MM.1S (cell line): ENCODE measurements at places on chromosomes 12 and 14.

DNA sequence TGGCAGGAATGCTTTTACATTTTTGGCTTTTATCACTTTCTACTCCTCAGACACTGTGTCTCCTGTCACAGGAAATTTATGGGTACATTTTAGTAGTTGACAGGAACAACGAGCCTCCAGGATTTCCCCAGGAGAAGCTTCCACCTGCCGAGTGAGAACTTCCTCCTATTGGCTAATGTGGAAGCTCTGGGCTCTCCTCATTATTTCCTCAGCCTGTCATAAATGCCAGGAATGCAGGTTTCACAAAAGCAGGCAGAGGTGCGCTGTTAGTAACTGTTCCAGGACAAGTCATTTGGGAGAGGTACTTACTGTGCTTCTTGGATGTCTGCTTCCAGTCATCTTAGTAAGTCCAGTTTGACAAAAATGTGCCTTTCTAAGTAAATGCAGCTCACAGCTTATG, 19.1 kb upstream of the DCP1B start:
- no peak for DNase-seq

GRCh38 chr14:22007784-22008412, 334.3 kb upstream of the OR4E1 start:
- DNase-seq: no peak

DNA sequence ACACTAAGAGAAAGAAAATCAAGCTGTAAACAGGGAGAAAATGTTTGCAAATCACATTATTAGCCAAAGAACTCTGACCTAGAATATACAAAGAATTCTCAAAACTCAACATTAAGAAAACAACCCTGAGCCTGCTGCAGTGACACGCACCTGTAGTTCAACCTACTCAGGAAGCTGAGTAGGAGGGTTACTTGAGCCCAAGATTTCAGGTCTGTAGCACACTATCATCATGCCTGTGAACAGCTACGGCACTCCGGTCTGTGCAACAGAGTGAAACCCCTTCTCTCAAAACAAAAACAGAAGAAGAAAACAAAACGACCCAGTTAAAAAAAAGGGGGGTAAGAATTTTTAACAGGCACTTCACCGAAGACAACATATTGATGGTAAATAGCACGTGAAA, 20.8 kb downstream of the SAV1 start:
- peak; percentile 42 for DNase-seq

- no peak for DNase-seq
Measured at GRCh38 chr14:27184427-27184826, 586.6 kb upstream of the NOVA1 start.

DNA sequence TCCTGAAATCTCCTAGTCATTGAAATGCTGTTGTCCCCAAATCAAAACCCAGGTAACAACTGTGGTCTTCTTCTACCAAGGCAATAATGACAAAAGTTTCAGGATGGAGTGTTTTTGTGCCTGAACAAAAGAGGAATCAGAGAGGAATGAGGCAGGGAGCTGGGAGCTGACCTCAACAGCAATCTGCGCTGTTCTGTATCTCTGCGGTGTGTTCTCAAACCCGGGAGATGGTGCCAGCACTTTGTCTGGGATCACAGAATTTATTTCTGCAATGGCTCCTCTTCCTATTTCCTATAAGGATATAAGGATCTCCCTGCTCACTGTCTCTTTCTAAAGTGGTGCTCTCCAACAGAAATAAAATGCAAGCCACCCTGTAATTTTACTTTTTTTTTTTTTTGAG, 449 bp upstream of the GLT8D2 start:
- DNase-seq: no peak

GRCh38 chr14:56378475-56378877, 201.1 kb upstream of the TMEM260 start:
- DNase-seq: no peak

GRCh38 chr14:105941226-105942166, 415.1 kb downstream of the TMEM121 start:
- no peak for DNase-seq

DNA sequence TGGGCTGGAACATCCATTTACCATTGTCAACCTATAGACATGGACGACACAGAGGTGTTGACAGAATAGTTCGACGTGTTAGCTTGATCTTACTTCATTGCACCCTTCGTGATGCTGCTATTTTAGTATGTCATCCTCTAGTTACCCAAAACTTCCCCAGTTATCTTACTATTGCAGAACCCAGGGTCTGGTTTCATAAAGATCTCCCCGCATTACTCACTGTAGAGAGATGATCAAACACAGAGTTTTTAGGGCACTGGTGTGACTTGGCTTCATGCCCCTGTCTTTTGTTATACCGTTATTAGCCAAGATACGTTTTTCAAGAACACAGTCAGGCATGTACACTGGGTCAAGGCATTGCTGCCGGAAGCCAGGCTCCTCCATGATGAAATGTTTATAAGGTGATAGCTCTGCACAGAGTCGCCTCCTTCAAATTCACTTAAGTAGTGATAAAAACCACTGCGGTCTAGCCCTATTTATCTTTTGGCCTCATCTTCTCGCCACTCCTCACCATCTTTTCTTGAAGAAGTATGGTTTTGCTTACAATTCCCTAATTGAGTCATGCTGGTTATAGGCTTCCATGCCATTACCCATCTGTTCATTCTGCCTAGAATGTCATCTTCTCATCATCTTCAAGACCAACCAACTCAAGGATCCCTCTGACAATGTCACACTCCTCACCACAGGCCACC, 1127.9 kb downstream of the VRK1 start:
- DNase-seq: no peak

DNA sequence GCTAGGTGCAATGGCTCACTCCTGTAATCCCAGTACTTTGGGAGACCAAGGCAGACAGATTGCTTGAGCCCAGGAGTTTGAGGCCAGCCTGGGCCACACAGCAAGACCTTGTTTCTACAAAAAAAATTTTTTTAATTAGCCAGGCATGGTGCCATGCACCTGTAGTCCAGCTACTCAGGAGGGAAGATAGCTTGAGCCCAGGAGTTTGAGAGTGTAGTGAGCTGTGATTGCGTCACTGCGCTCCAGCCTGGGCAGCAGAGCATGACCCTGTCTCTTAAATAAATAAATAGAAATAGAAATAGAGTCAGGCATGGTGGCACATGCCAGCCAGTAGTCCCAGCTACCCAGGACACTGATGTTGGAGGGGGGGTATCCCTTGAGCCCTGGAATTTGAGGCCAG, 36.7 kb upstream of the CLIP1 start:
- no peak for DNase-seq

GRCh38 chr14:29759521-29760340, 167.9 kb downstream of the PRKD1 start:
- no peak for DNase-seq

DNA sequence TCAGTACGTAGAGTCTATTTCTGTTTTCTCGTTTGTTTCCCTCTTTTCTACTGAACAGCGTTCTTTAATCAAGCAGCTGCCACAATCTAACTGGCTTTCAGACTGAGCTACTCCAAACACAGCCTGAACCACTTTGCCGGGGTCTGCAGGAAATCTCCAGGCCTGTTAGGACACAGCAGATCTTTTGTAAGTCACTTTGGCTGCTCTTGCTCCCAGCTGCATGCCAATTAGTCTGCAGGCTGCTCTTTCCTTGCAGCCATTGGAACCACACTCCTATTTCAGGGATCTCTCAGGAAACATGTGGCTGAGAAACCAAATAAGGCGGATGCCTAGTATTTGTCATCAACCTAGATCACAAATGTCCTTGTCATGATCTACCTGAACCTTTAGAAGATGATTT, 73.6 kb downstream of the TMTC1 start:
- no peak for DNase-seq

DNA sequence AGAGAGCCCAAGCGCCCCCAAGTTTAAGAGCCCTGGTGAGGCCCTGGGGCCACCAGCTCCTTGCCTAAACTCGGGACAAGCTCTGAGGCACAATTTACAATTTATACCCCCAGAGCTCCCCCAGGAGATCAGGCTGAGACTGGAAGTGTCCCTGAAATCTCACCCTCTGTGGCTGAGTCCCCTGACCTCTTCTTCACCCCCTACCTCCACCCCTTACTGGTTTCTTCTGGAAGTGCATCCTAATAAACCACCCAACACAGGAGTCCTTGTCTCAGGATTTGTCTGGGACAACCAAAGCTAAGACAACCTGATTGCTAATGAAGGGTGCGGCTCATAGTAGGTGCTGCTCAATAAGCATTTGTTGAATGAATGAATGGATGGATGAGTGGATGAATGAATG, 206.4 kb downstream of the BCL11B start:
- DNase-seq: no peak

GRCh38 chr14:68806526-68807147, 13.8 kb upstream of the ZFP36L1 start:
- no peak for DNase-seq

GRCh38 chr12:52672321-52672933, 7.8 kb downstream of the KRT1 start:
- DNase-seq: no peak

DNA sequence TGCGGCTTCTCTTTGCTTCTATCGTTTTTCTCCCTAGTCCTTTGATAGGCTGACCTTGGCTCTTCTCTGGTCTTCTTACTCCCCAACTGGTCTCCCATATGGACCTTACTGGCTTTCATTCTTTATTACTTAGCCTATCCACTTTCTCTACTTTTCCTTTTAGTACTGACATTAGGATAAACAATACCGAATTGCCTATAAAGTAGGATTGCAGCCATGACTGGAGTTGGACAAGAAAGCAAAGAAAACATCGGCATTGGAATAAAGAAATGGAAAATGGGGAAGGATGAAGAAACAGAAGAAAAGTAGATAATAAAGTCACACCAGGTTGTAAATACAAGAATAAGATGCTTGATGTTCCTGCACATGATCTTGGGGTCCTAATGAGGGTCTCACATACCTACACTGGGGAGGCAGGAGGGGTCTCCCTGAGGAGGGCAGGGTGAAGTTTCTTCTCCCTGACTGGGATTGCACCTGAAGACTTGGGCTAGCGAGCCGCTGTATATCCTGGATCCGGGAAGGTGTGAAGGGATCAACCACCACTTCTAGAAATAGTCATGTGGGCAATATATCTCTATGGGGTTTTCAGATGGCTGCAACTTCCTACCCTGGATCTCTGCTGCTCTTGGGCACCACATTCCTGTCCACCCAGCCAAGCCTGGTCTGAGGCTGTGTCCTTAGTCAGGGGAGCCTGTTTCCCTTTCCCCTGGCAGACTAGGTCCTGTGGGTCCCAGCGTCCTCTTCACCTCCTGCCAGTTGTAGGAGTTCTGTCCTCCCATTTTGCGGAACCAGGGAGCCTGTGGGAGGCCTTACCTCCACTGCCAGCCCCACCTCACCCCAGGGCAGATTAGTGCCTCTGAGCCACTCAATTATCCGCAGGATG, 13.1 kb downstream of the NKX2-1 start:
- no peak for DNase-seq

GRCh38 chr12:105775343-105775742, 363.4 kb downstream of the NUAK1 start:
- DNase-seq: no peak

DNA sequence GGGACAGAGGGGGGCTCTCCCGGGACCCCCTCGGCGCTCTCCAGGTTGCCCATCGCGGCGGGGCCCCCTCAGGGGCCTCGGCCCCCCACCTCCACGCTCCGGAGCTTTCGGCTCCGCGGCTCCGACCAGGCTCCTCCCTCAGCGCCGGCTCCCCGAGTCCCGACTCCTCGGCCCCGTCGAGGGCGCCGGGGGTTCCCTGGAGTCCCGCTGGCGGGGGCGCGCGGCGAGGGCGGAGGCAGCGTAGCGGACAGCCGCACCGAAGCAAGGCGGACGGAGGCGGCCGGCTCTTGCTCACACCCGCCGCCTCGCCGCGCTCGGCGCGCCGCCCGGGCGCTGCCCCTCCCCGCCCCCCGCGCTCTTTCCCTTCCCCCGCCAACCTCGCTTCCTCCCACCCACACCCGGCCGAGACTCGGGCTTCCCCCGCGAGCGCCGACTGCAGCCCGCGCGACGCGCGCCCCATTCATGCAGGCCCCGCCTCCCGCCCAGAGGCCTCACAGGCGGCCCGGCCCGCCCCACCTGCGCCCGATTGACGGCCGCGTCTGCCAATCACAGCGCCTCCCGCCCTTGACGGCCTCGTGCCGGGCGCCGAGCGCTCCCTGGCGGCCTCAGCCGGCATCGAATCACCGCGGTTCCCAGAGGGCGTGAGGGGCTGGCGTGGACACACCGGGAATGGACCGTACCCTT, at the start of gene FMNL3:
FMNL3 (minus strand) TSS at position 278 of the 684 bp plus-strand sequence; CDS start at position 53, 225 bp downstream.
- DNase-seq: peak; percentile 96

DNA sequence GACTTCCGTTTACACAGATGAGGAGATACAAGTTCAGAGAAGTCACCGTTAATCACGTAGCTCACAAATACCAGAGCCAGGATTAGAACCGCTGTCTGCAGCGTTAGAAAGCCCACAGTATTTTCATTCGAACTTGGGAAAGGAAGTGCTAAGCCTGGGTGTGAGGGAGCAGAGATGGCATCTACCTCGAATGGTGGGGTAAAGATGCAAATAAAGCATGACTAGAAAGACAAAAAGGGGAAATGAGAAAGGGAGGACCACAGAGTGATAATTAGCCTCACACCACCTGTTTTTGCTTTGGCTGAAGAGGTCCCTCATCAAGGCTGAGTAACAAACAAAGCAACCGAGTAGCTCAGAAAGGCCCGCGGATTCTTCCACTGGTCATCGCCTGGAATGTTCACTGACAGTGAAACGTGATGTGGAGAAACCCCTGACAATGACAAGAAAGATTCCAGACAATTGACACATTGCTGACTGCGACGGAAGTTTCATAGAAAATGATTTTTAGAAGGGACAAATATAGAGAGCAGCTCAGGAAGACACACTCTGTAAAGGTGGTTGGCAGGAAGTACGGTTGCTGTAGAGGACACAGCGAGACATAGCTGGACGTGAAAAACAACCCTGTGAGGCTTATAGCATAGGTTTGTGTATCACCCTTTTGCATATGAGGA, 31.5 kb upstream of the BHLHE41 start:
- peak; percentile 84 for DNase-seq

- DNase-seq: no peak
Measured at GRCh38 chr12:112151766-112152541, 26.6 kb downstream of the TRAFD1 start.

- DNase-seq: no peak
Measured at GRCh38 chr12:52685406-52685890, 5.2 kb upstream of the KRT1 start.

DNA sequence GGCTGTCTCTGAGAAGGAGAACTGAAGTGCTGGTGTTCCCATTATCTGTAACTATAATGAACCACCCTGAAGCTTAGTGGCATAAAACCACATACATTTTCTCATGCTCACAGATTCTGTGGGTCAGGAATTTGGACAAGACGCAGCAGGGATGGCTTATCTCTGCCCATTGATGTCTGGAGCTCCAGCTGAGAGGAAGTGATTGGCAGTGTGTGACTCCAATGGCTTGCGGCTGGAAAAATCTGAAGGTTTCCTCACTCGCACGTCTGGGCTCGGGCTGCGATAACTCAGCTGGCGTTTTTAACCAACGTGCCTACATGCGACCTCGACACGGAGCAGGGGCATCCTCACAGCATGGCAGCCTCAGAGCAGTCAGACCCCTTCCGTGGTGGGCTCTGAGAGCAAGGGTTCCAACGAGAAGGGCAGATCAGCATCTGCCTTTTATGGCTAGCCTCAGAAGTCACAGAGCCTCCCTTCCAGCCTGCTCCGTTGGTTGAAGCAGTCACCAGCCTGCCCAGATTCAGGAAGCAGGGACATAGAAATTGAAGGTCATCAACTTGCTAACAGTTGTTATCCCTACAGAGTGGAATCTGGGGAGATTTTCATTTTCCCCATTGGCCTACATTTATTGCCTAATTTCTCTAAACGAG, 143.3 kb upstream of the BCL2L14 start:
- no peak for DNase-seq

- DNase-seq: no peak
Measured at GRCh38 chr12:88834226-88834625, 254.0 kb upstream of the KITLG start.

GRCh38 chr12:19131025-19131444, 1.5 kb downstream of the PLEKHA5 start:
- no peak for DNase-seq
